ENCODE measurements at places on chromosomes 3 and 15.

DNA sequence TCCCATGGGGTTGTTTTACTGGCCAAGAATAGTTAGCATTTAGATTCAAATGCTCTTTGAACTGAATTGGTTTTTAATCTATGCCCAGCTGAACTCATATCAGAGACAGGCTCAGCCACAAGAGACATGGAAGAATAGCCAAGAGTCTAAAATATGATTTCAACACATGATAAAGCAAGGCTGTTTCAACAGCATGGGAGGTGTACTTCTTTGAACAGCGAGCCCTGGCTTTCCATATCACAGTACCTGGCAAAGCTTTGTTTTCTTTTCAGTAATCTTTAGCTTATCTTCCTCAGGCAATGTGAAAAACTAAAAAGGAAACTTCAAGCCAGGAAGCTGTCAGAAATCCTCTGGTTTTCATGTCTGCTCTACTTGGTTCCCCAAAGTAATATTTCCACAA, 413.6 kb upstream of the ADAMTS9 start:
- no peak for DNase-seq

DNA sequence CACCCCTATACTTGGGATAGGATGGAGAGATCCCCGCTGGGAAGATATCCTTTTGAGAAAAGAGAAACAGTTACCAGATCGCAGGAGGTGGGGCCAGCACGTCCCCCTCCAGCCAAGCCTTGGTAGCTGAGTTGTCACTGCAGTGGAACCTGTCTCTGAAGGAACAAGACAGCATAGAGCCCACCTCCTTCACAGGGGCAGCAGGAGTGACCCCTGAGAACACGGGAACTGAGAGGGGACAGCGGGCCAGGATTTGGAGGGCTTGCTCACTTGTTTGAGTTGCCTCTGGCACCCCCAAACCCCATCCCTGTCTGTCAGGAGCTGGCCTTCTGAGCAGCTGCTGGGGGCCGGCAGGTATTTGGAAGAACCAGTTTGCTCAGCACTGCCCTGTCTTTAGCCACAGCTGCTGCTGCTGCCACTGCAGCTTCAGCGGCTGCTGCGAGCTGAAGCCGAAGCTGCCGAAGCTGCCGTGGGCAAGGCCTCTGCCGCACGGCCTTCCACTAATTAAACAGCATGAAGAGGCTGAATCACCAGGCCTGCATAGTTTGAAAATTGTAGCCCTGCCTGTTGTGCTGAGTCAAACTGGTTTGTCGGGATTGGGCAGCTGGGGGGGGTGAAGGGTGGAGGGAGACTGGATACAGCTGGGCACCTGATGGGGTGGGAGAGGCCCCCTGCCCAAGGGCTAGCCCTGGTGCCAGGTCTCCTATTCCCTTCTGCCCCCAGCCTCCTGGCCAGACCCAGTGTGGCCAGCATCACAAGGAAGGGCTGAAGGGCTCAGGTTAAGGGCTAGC, 4.0 kb downstream of the EPHB3 start:
- DNase-seq = no peak

- no peak for DNase-seq
Observed at GRCh38 chr3:141642215-141642614, 95.9 kb upstream of the RNF7 start.

DNA sequence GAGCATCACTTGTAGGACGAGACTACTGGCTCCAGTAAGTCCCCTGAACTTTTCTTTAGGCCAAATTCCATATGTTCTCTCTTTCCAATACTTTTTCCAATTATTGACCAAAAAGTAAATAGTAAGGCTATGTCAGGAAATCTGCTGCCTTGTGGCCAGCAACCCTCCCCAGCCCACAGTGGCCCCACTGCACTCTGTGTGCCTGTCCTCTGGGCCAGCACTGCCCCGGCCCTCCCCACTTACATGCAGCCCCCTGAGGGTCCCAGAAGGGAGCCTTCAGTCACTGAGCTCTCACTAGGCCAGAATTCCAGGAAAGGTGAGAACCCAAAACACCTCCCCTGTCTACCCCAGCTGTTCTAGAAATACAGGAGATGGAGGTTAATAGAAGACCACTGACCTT, 21.3 kb upstream of the ALDH1A3 start:
- no peak for DNase-seq

DNA sequence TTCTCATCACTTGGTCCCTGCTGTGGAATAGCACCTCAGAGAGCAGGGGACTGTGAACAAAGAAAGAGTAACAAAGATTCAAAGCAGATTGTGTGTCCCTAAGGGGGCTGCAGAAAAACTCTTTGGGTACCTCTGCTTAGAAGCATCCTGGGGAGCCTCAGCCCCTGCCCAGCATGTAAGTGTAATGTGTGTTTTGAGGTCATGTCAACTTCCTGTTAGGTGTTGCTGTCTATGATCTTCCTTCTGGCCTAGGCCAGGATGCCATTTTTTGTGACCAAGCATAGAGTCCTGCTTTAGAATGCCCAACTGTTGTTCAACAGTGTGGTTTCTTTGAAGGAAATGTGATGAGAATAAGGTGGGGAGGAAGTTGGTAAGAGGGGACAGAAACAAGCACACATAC, 77.1 kb upstream of the BCL6 start:
- no peak for DNase-seq

GRCh38 chr3:31733234-31733667, 200.5 kb downstream of the STT3B start:
- no peak for DNase-seq

DNA sequence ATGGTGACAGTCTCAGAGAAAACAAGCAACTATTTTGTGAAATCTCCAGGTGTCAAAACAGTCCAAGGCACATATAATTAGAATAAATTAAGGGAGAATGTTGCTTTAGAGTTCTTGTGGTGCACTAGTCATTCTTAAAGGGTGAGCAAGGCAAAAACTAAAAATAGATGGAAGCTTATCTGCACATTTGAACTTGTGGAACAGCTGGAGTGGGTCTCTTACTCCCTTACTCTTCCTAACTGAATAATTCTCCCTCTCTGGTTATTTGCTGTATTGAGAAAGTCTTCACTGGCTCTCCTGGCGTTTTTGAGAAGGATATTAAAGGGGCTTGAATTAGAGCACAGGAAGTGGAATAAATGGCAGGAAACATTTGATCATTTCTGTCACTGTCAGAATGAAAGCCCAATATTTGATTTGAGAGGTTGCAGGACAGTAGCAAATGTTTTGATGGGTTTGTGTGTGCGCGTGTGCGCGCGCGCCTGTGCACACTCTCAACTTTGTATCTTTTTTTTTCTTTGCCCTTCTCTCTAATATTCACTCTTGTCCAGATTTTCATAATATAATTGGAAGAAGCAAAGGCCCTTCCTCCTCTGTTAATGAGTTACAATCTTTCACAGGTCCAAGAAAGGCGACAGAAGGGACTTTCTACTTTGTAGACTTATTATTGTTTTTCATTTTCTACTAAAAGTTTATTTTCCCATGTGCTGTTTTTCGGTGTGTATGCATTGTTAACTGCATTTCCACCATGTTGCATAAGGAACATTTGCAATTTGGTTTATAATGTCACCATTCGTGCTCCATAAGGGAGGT, 40.9 kb downstream of the AKAP13 start:
- DNase-seq = no peak

DNA sequence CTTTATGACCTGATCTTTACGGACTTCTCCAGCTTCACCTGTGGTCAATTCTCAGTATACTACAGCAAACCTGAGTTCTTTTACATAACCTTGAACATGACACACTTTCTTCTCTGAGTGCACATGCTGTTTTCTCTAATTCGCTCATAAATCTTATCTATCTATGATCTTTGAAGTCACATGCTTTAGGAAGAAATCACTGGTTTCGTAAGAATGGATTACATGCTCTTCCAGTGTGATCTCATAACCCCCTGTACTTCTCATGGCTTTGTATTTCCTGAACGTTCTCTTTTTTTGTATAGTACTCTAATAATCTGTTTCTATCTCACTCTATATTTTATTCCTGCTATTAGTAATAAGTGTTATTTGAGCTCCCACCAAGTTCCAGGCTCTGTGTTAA, 1165.2 kb downstream of the TBL1XR1 start:
- DNase-seq = no peak

GRCh38 chr15:52668133-52668532, 11.1 kb downstream of the ATOSA start:
- DNase-seq = no peak

GRCh38 chr3:147937341-147937740, 528.2 kb downstream of the ZIC1 start:
- DNase-seq = no peak

- no peak for DNase-seq
Observed at GRCh38 chr3:133192363-133192945, 154.3 kb downstream of the TMEM108 start.

DNA sequence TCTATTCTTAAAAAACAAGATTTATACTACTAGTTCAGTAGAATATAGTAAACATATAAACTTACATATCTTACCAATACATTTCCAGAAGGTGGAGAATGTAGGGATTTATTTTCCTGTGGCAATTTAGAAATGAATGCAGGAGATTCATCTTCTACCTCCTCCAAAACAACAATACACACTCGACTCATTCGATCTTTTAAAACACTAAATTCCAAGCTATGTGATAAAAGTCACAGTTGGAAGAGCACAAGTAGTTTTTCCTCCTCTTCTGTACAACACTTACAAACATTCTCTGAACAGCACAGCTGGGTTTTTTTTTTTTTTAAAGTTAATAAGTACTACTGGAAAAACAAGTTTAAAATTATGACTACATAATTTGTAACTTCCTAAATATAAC, 1.4 kb downstream of the ANKRD28 start:
- DNase-seq = no peak

DNA sequence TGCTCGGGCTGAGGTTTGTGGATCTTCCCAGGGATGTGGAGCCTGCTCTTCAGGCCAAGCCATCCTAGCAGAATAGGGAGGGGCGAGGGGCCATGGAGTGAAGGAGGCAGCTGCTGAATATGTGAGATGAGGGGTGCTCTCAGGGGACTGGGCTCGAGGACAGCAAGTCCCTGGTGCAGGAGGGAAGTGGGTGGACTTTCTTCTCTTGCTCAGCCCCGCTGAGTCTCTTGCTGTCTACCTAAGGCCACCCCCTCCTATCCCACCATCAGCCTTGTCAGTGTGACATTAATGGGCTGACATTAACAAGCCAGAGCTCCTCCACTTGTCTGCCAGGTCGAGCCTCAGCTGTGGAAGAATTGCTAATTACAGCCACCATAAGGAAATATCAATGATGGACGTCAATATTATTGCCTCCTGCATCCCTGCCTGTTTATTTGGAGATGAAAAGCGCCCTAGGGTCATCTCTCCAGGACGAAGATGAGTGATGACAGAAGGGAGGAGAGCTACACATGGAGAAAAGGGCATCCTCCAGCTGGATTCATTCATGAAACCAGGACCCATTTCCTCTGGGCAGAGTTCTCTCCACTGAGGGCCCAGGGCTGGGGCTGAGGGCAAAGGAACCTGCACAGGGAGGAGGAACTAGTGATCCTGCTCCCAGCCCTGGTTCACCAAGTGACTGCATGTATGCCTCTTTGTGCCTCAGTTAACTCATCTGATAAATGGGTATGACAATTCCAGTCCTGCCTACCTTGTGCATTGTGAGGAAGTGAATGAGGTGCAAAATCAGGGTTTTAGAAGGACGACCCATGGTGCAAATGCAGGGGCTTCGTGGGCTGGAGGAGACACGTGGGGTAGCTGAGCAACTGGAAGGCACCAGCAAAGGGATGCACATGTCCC, 34.9 kb upstream of the LINGO1 start:
- peak; percentile 77 for DNase-seq

- DNase-seq = no peak
Observed at GRCh38 chr3:105933871-105934270, 65.1 kb upstream of the CBLB start.

DNA sequence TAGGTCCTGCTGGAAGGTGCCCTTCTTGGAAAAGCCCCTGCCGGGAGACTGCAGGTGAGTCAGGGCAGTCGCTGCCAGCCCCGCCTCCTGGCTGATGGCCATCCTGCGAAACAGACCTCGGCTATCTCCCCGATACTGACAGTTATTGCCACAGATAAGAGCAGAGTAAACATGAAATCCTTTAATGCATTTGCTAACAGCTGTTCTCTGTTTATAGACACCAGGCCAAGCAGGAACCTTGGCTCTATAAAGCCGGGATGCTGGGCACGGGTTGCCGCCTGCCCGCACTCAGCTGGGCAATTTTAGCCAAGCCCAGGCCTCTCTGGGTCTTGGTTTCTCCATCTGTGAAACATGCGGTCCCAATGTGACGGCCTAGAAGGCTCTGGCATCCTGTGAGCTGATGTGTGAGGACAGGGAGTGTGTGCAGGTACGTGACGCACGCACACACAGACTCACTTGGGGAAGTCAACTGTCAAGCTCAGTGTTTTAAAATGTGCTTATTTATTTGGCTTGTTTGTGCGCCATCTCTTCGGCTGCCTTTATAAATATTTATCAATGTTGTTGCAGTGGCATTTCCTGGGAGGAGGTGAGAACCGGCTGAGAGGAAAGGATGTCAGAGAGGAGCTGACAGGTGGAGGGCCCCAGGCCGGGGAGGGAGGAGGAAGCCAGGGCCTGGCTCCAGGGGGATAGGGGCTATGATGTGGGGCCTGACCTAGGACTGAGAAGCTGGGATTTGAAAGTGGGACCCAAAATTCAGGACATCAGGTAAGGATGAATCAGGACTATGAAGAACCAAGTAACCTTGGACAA, 50.8 kb upstream of the PRR23E start:
- no peak for DNase-seq

GRCh38 chr15:101675796-101676582, 23.8 kb upstream of the TM2D3 start:
- DNase-seq = peak; percentile 80

Measured in posterior cingulate gyrus (tissue), 11 donors.